ENCODE measurements at places on chromosomes 2 and 18.

GRCh38 chr2:174608866-174609214 is 11.2 kb upstream of the WIPF1 start:
- no peak for DNase-seq

DNA sequence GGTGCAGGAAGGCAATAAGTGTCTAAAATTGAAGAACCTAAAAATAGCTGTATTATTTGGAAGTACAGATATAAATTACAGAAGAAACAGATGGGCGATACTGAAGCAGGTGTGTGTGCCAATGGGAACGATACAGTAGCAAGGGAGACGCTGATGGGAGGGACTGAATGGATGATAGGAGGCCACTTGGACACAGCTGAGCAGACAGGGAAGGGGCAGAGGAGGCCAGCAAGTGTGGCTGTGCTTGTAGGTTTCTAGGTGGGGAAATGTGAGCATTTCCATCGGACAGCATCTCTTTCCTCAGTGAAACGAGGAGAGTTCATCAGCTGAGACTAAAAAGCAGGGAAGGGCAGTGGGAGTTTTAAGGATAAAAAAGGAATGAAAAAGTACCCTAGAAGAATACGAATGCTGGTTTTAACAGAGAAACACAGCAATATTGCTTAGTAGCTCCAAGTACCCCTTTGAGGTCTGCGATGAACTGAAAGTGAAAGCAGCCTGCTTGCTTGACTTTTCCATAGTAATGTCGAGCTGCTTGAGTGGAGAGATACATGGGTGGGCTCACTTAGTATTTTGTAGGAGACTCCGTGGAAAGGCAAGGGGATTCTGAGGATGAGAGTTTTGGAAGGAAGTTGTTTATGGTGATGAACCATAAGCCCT is 91.7 kb upstream of the EPC2 start:
- no peak for DNase-seq

DNA sequence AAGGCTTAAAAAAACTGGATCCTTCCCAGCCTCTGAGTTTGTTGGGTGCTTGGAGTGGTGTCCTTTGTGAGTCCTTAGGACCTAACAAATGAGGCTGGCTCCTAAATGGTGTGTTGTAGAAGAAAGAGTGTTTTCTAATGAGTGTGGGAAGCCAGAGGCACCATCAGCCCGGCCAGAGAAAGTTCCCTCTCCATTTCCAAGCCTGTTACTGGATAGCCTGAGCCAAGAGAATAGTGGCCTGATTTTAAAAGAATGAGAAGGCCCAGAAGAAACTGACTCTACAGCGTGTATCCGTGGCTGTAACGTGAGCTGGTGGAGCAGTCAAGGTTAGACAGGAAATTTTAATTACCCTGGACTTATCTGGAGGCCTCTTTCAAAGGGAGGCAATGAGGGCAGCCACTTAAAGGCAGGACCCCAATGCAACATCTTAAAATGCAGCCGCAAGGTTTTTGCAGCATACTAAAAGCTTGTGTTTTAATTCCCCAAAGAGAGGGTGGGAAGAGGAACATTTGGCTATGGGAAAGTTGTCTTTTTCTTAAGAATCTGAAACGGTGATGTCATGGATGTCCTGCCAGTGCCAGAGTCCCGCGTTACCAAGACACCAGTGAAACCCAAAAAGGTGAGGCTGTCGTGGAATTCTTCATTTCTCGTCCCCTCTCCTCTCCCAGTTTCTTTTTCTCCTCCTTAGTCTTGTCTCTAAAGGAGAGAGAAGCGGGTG is 4.6 kb downstream of the EFHD1 start:
- no peak for DNase-seq

GRCh38 chr2:44441200-44441599 is 79.5 kb downstream of the CAMKMT start:
- no peak for DNase-seq

DNA sequence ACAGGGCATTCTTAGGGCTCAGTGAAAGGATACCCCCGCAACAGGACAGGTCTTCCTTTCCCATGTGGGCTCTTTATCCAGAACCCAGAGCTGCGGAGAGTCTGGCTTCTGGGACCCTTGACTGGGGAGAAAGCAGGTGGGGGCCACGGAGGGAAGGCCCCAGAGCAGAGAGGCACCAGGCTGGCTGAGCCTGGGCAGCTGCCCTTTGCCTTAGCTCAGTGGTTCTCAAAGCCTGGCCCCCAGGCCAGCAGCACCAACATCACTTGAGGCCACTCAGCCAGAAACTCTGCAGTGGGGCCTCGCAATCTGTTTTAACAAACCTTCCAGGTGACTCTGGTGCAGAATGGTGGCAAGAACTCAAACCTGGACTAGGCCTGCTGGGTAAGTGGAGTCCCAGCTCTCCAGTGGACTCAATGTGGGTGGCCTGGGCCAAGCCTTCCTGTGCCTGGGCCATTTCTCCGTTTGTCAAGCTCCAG is 1.6 kb upstream of the TMEM37 start:
- no peak for DNase-seq

DNA sequence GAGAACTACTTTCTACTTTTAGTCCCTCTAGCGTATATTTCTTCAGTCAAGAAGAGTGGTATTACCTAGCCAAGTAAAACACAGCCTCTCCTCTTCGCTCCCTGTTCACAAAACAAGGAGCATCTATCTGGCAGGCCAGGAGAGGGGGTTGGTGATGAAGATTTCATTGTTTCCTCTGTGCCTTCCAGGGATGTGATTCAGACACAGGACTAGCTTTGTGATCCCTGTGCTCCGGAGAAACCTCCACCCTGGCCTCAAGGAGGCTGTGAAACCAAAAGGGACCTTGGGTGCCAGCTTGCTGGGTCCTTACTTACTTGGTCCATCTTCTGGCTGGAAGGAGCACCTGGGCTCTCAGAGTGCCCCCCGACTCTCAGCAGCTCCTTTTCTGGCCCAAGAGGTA is 5.7 kb downstream of the RHOB start:
- peak; percentile 42 for DNase-seq

GRCh38 chr2:43707255-43708015 is 31.2 kb upstream of the C1GALT1C1L start:
- peak; percentile 63 for DNase-seq

DNA sequence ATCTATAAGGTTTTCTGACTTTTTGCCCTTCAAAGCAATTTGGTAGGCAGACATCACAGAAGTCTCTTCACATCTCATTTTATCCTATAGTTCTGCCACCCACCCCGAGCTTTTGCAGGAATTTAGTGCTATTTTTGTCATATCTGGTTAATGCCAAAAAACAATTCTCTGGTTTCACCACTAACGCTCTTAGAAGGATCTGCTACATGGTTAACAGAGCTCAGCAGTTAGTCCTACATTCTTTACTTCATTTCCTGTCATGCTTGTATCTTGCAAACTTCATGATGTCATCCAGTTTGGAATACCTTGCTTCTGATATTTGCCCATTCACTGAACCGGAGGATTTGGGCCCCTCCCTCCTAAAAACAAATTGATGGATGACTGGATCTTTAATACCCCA is 116.8 kb upstream of the SERPINE2 start:
- peak; percentile 65 for DNase-seq

DNA sequence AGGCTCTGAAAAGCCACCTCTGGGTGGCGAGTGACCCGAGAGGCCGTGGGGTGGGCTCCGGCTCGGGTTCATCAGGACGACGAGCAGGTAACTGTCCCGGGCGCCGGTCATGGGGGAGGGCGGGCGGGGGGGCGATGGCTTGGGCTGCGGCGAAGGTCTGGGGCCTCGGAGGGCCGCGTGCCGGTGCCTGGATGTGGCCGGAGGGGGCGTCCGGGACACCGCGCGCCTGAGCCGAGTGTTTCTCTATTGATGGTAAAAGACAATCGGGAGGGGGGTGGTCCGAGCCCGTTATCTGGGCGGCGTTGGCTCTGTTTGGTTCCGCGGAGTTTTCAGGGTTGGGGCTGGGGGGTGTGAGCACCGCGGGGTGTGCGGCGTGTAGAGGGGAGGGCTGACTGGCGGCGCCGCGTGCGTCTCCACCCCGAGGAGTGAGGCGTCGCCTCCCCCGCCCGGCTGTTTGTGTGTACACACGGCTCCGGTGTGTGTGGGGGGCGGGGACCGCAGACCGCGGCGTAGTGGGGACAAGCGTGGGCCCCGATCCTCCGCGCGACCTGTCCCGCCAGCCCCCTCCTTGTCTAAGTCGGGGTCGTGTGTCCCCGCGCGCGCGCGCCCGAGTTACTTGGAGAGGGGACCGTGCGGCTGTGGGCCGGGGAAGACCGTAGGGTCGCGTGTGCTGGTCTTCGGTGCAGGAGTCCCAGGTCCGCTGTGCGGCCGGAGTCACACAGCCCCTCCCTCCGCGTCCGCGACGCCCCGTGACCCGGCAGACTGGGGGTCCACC is 1.6 kb downstream of the CTIF start:
- peak; percentile 78 for DNase-seq

DNA sequence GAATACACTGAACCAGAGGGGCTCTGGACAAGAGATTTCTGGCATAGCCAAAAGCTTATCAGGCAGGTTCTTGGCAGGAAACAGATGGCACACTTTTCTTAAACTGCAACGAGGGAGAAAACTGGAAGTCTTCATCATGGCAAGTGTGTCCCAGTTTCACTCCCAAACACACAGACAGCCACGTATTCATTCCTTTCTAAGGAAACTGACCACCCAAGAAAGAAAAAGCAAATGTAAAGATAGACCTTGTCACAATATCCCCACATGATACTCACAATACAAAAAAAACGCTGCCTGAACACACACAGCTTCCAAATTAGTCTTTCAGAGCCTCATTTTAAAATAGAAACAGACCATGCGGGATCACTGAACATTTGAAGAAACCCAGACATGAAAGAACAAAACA is 40.6 kb upstream of the RTTN start:
- no peak for DNase-seq

DNA sequence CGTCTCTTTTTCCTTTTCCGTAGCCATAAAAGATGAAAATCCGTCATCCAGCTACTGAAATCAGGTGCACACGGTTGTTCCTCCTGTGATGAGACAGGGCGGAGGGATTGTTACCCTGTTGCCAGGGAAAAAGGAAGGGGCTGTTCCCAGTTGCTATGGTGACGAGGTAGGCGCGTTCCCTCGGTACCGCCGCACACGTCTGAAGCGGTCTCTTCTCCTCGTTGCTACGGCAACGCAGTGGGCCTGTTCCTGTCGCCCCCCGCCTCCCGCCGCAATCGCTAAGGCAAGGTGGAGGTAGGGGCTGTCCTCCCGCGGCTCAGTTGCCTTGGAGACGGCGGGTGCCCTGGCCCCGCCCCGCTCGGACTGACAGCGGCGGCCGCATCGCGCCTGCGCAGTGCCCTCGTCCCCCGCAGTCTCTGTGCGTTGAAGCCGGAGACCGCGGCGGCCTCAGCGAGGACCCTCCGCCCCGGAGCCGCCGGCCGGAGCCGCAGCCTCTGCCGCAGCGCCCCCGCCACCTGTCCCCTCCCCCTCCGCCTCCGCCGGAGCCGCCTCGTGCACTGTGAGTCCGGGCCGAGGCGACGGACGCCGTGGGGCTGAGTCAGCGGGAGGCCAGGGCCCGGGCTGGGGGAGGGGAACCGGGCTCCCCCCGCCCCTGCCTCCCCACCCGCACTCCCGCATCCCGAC is at the start of gene MAPRE3:
Gene MAPRE3 (plus strand): TSS at position 394 of the 684 bp plus-strand sequence. CDS start 51,582 bp downstream, outside the sequence.
- peak; percentile 63 for DNase-seq

- no peak for DNase-seq
These were observed 142.3 kb upstream of the HAAO start for GRCh38 chr2:42934580-42935186.

DNA sequence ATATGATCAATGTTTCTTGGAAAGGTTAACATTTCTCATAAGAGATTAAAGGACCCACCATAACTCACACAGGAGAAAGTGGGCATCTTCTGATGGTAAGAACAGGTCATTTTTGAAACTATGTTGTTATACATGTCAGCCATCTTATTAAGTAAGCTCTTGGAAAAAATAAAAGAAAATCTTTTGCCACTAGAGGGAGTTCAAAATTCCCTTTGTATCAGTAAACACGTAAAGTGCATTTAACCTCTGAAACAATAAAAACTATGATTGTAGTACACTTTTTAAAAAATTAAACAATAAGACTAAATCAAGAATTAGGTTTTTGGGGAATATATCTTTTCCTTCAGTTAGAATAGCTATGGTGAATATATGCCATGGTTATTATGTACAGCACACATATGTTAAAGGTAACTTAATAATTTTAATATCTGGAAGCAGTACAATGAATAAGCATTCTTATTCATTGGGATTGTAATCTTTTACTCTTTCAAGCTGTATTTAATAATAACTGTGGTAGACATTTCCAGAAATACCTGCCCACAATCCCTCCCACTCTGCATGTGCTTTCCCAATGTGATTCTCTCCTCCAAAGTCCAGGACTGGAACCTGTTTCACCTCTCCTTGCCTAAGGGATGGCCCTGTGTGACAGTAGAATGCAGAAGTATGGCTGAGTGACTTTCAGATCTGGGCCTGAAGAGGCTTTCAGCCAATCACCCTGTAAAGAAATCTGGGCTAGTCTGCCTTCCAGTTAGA is 64.2 kb downstream of the RBMS1 start:
- DNase-seq = peak; percentile 67

- DNase-seq = no peak
These were observed 114.1 kb downstream of the NDUFA10 start for GRCh38 chr2:239910851-239911640.

DNA sequence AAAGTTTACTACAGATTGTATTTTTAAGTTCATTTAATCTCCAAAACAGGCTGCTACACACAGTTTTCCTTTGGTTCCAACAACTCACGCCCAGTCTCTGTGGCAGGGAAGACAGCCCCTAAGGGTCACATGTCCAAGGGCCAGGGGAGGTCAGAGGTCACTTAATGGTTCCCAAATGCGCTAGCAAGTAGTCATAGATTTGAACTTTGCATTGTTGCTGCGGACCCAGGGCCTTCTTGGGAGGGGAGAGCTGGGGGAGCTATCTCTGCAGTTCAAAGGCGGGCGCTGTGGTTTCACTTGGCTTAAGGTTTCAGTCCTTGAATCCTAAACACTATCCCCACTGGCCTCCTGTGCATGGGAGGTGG is 74.8 kb upstream of the ZNF532 start:
- DNase-seq = no peak

GRCh38 chr2:220662431-220662830 is 909.7 kb downstream of the EPHA4 start:
- no peak for DNase-seq

DNA sequence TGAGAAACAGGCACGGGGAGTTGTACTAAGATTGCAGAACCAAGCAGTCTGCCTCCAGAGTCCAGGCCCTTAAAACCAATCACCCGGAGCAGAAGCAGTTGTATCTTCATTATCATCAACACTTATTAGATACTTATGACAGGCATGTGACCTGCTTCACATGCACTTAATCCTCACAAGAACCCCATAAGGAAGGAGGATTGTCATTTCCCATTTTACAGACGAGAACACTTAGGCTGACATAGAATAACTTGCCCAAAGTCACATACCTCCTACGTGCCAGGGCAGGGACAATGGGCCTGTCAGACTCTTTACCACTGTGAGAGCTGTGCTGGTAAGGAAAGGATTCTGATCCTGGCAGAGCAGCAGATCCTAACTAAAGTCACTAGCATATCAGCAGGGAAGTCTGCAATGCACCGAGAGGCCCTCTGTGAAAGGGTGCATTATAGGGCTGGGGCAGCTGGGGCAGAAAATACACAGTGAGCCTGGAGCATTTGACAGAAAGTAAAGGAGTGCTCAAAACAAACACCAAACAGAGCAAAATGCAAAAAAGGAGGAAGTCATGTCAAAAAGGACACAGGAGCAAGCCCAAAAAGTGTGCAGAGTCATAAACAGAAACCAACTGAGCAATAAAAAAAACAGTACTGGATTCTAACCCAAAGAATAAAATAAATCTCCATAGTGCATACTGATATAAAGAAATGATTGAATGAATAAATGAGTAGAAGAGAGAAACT is 55.9 kb upstream of the SP3 start:
- DNase-seq = no peak

- no peak for DNase-seq
These were observed 276.1 kb downstream of the RDH14 start for GRCh38 chr2:18284331-18284730.
